Urinary bladder (tissue), 4 donors: ENCODE measurements at places on chromosomes 3 and 15. TPM values are rescaled to one million over a fixed set of nuclear protein-coding genes. Genes with fewer than 3 reads are reported as not detected.

DNA sequence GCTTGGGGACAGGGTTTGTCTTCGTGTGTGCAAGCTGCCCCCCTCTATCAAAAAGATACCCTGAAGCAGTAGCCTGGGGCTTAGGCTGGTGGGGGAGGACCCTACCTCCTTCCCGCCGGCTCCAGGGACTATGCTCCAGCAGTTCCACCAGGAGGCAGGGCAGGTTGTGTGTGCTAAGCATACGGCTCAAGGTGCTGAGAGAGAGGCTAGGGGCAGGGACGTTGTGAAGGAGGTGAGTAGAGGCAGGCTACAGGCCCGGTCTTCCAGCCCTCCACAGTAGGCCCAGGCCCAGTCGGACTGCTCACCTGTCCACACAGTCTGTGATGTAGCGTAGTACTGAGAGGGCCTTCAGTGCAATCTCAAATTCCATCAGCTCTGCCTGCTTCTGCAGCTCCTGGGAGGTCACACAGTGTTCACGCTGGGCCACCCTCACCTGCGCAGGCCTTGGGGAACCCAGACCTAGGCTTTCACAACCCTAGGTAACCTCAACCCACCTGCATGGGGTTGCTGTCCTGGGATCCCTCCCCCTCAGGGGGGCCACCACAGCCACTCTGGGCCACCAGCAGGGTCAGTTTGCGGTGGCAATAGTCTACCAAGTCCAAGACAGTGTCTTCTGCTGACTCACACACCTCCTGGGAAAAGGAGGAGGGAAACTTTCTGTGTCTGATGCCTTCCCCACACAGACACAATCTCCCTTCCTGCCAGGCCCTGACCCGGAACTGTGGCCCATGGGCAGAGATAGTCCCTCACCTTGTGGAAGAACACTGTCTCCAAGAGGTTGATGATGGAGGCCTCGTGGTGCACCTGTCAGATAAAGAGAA, 2.4 kb upstream of the RASSF1 start:
- DNase-seq = no peak

- DNase-seq = no peak
These were observed 357.1 kb upstream of the CFAP20DC start for GRCh38 chr3:59406943-59407342.

Gene GOLGB1
- 95.0 TPM for total RNA-seq

GRCh38 chr15:96037584-96037983, 292.9 kb upstream of the NR2F2 start:
- DNase-seq = no peak

DNA sequence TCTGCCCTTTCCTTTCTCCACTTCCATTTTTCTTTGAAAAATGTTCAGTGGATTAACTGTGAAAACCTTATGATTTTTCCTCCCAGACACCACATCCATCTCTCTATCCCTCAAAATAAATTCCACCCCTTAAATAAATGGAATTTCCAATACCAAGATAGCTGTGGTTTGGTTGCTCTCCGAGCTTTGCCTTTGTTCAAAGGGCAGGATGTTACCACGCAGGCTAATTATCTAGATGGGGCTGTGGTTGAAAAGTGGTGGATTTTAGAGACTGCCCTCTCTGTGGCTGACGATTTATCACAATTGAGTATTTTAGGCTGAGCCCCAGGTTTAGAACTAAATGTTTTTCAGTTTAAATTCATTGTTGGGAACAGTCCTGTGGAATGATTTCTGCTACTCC, 36.9 kb upstream of the CMSS1 start:
- DNase-seq = no peak

DNA sequence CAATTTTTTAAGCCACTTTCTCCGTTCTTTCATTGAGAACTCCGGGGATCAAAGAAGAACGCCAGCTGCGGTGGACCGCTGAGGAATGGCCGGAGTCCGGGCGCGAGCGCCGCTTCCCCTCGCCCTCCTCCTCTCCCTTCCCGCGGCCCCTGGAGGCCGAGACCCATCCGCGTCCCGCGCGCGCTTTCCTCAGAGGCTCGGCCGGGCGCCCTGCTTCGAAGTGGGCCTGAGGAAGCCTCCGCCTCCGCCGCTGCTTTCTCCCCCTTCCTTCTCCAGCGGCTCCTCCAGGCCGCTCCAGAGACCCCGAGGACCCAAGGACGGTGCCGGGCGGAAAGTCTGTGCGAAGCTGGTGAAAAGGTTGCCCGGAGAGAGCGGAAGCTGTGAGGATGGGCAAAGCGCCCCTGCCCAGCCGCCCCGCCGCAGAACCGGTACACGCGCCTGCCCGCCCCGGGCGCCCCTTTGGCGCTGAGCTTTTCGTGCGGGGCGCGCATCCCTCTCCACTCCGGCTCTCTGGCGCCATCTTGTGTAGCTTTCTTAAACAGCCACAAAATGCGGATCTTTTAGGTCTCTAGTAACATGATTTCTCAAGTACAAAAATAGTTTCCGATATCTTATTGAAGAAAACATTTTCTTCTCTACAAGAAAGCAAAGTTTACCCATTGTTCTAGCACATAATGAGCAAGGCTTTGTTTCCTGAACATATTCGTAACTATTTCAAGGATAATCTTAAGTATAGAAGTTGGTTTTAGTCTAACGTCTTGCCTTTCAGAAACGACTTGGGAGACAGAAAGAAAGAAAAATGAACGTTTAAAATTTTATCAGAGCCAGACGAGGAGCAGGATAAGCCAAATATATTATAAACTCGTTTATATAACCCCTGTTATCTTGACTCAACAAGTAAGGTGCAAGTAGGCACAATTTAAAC, 59.2 kb upstream of the FAM174B start:
- DNase-seq = peak; percentile 78

- no peak for DNase-seq
These were observed 10.8 kb upstream of the PDIA3 start for GRCh38 chr15:43735416-43735815.

Gene GPR160
- 25.9 TPM for total RNA-seq

- no peak for DNase-seq
These were observed 86.9 kb downstream of the SEMA5B start for GRCh38 chr3:122940628-122941086.

GRCh38 chr3:122679882-122680474, 661 bp upstream of the PARP14 start:
- no peak for DNase-seq

DNA sequence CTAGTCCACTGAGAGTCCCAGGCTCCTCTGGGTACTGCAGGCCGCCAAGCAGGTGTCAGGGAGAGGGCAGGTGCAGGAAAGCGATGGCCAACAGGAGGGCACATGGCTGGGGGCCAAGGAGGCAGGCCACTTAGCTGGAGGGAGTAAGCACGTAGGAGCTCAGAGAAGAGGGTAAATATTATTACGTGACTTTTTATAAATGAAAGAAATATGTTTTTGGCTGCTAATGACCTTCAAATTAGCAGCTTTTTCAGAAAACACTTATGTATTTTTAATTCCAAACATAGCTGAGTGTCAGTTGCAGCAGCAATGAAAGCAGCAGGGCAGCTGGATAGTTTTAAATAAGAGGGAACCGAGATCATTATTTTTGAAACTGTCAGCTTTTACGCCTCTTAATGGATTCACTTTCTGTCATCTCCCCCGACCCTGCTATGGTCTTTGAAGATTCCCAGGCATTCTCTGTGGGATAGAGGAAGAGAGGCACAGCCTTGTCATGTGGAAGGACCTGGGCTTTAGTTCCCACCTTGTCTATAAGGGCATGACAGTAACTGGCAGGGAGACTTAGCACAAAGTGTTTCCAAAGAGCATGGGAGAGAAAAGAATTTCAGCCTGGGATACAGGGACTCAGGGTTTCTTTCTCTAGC, 477.1 kb downstream of the EPHB1 start:
- DNase-seq = no peak

Gene TXNRD3
- total RNA-seq = 17.8 TPM

DNA sequence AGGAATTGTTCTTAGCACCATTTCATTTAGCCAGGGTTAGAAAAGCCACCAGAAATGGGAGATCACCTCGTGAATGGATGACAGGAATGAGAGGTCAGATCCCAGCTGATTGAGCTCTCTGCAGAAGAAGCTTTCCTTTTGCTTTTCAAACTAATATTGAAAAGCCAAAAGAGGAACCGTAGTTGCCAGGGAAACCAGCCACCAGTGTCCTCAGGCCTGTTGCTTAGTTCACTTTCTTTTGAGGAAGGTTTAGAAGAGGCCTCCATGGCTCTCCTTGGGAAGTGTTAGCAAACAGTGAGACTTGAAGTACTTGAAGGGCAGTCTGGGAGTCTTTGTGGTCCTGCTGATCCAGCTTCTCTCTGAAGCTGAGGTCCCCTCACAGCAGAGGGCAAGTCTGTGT, 7.4 kb upstream of the CCK start:
- no peak for DNase-seq

- DNase-seq = no peak
These were observed 22.3 kb downstream of the ANKDD1A start for GRCh38 chr15:64934023-64934422.

DNA sequence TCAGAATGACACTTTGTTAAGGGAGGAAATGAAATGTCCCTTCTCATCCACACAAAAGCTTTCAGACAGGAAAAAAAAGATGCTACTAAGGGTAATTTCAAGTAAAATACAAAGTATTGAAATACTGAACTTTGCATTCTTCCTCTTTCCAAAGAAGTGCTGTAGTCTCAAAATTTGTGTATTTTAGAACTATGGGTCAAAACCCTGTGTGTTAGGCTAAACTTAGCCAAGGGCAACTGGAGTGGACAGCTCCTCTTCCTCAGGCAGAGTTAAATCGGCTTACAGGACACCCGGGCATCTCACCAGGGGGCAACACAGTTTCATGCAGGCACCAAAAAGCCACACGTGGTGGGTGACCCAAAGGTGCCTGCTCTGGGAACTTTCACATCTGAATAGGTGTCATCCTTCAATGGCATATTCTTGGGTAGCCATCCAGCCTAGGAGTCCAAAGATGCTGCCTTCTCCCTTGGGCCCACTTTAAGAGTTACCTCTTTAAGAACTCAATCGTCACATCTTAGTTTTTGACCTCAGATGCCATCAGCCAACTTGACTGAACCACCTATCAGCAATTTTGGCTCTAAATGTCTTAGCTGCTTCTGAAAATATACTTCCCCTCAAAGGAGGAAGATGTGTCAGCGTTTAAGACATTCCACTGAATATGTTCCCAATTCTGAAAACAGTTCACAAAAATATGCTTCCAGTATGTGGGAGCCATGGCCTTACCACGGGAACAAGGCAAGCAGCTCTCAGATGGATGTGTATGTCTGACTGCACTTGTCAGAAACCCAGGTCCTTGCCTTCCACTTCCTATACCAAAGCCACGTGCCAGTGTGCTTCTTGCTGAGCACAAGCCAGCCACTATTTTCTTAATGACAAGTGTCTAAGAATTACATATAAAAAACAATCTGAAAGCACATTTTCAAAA, 32.2 kb upstream of the MUC13 start:
- DNase-seq = no peak

- DNase-seq = no peak
These were observed 108.9 kb downstream of the NPAP1 start for GRCh38 chr15:24784506-24784905.
